Left forelimb (tissue), 1 donor: ENCODE measurements at places on chromosomes 13 and 19.

DNA sequence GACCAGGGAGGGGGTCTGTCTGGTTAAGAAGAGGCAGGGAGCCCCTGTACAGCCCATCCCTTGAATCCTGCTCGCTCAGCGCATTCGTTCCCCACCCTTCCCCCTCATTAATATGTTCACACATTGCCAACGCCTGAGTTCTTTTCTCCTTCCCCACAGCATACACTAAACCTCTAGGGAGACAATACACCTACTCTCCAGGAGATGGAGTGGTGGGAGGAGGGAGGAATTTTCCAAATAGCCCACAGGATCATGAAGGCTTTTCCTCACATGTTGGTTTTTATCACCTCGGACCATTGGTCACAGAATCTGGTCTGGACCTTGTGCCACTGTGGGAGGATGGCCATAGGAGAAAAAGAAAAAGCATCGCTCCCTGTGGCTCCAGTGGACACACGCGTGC lies 294.9 kb downstream of the SHISA2 start:
- no peak for DNase-seq

GRCh38 chr19:47435196-47435595 lies 15.9 kb upstream of the MEIS3 start:
- DNase-seq, result no peak

- no peak for DNase-seq
Observed at GRCh38 chr13:93446238-93446637, 219.6 kb downstream of the GPC6 start.

- peak; percentile 81 for DNase-seq
Observed at GRCh38 chr19:6737873-6738786, 750 bp upstream of the GPR108 start.

DNA sequence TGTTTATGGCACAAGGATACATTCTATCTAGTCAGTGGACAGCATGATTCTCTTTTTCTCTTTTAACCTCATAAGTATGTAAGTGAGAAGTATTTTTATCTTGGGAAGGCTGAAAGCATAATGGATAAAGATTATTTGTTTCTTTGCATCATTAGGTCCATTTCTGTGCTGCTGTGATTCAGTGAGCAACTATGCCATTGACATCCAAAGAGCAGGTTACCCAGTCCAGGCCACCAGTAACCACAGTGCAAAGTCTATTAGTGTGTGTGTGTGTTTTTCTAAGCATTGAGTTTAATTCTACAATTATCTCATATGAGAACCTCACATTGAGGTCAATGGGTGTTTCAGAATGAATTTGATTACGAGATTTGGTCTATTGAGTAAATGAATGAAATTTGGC lies 158.8 kb upstream of the DACH1 start:
- DNase-seq, result no peak

GRCh38 chr19:4557971-4558941 lies 1.2 kb downstream of the SEMA6B start:
- DNase-seq, result no peak

- no peak for DNase-seq
Observed at GRCh38 chr19:3851254-3852176, 17.3 kb downstream of the ZFR2 start.

GRCh38 chr13:78147905-78148304 lies 229.3 kb upstream of the EDNRB start:
- no peak for DNase-seq

DNA sequence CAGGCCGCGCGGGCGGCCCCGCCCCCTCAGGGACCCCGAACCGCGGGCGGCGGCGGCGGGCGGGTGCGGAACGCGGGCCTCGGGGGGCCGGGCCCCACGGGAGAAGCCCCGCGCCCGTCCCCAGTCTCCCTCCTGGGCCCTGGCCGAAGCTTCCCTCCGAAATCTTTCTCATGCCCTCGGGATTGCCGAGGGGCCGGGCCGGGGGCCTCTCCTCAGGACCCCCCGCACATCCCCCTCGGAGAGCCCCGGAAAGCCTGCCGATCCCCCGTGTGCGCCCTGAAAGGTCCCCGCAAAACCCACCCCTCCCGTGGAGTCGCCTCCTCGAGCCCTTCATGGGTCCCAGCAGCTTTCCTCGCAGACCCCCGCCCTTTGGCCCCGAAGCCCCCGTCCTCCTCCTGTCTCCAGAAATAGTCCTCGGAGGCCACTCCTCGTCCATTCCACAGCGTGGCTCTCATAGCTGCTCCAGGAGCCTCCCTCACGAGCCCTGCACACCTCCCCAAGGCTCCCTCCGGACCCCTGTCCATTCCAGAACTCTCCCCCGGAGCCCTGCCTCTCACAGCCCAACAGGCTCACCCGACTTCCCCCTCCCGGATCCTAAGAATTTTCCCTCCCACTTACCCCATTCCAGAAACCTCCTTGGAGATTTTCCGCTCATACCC lies 555 bp downstream of the SAMD4B start:
- DNase-seq, result no peak

DNA sequence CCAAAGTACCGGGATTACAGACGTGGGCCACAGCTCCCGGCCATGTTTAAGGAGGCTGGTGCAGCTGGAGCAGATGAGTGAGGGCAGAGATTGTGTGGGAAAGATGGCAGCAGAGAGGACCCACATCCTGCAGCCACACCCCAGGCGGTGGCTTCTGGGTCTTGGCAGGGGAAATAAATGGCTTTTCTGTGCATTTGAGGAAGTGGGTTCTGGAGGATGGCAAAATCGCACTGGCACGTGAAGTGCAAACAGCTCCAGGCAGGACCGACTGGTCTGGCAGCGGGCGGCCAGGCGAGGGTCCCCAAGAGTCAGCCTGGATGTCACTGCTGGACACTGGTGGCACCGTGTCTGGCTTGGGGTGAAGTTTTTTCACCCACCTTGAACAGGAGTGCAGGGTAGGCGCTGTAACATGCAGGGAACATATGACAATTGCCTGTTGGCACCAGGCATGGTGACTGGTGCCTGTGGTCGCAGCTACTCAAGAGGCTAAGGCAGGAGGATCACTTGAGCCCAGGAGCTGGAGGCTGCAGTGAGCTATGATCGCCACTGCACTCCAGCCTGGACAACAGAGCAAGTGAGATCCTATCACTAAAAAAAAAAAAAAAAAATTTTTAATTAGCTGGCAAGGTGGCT lies 8.4 kb downstream of the B3GNT3 start:
- DNase-seq, result no peak
